ENCODE measurements at places on chromosomes 2 and 18.

DNA sequence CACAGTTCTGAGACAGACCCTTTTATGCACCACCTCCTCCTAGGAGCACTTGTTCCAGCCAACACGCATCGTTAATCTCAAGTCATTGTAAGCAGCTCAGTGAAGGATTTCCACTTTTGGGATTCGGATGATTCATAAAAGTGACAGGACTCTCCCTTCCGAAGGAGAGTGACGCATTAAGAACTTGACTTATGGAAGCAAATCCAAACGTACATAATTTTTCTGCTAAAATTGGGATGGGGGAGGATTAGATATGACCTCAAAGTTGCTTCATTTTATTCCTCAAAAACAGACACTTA is 165.7 kb downstream of the TWIST2 start:
- no peak for DNase-seq

GRCh38 chr2:216574046-216574445 is 59.2 kb upstream of the IGFBP2 start:
- no peak for DNase-seq

- DNase-seq = no peak
Measured at GRCh38 chr2:68849579-68850030, 21.6 kb downstream of the BMP10 start.

DNA sequence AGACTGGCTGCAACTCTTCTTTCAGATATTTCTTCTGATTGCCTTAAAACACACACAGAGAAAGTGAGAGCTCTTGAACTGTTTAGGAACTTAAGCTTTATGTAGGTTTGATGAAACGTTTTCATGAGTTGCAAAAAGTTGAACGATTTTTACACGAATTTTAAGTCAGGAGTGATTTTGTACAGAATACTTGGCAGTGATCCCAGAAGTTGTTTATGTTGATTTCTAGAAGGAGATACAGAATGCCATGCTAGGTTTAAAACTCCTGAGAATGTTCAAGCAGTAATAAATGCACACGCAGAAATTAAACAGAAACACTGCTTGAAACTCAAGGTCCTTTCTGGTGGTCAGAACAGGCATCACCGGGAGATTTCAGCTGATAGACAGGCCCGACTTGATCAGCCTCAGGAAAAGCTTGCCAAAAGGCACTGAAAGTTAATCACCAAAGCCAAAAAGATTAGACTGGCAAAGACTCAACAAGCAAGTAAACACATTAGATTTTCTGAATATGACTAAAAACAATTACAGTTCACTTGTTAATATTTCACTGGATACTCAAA is 123.1 kb downstream of the SOCS6 start:
- DNase-seq = no peak

DNA sequence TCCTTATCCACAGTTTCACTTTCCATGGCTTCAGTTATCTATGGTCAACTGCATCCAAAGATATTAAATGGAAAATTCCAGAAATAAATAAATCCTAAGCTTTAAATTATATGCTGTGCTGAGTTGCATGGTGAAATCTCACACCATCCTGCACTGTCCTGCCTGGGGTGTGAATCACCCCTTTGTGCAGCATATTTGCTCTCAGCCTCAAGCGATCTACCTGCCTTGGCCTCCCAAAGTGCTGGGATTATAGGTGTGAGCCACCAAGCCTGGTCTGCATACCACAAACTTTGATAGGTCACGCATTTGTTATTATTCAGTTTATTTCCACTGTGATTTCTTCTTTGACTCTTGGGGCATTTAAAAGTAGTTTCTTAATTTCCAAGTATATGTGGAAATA is 117.2 kb downstream of the SPIRE1 start:
- DNase-seq = no peak

GRCh38 chr18:42828881-42829280 is 286.6 kb downstream of the RIT2 start:
- DNase-seq = no peak

DNA sequence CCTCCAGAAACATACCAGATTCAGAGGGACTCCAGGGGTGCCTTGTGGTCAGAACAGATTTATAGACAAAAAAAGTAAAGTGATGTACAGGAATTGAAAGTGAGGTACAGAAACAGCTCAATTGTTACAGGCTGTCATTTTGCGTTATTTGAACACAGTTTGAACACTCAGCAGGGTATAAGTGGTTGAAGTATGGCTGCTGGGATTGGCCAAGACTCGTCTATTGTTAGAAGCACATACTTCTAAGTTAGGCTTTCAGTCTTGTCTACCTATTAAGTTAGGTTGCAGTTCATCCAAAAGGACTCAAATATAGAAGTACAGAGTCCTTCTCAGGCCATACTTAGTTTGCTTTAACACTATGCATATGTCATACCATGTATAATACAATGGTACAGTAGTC is 21.0 kb upstream of the GRB14 start:
- DNase-seq = no peak

- DNase-seq = no peak
Measured at GRCh38 chr2:70709275-70710037, 58.5 kb downstream of the ADD2 start.

DNA sequence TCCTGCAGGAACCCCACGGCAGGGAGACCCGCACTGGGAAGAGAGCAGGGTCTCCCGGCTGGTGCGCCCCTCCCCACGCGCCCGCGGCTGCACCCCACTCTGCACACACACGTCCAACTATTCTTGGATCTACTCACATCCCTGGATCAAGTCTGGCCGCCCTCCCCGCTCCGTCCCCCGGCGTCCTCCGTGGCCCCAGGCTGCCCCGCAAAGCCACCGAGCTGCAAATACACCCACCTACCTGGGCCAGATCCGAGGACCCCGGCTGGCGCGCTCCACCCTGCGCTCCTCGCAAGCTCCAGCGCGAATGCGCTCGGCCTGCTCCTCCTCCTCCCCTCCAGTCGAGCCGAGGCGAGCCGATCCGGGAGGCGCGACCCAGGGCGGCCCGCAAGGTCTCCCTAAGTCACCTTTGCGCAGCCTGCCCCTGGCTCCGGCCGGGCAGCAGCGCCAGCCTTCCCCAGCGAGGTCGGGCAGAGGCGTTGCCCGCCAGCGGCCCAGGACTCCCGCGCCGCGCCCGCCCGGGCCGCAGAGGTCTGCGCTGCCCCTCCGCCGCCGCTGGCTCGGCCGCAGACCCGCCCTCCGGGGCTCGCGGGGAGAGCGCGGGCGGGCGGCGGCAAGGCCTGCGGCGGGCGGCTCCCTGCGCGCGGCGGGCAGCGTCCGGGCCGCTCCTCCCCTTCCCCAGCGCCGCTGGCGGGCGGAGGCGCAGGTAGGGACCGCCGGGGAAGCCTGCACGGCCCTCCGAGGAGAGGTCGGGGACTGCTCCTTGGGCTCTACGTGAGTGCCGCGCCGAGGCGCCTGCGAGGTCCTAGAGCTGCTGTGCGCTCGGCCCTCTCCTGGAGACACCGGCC is 126.0 kb downstream of the OSBPL1A start:
- peak; percentile 37 for DNase-seq

DNA sequence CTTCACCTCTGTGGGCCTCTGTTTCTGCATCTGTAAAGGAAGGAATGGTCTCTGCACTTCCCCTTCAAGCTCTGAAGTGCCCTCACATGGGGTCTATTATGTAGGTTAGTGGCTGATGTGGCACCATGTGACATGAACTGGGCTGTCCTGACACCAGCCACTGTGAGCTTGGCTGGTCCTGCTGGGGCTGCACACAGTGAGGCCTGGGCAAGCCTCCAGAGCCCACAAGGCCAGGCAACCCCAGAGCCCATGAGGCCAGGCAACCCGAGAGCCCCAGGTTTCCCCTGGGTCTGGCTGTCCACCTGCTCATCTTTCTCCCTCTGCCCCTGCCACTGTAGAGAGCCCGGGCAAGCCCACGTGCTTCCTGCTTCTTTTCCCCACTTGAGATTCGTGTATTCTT is 150.1 kb upstream of the SMAD2 start:
- DNase-seq = no peak

DNA sequence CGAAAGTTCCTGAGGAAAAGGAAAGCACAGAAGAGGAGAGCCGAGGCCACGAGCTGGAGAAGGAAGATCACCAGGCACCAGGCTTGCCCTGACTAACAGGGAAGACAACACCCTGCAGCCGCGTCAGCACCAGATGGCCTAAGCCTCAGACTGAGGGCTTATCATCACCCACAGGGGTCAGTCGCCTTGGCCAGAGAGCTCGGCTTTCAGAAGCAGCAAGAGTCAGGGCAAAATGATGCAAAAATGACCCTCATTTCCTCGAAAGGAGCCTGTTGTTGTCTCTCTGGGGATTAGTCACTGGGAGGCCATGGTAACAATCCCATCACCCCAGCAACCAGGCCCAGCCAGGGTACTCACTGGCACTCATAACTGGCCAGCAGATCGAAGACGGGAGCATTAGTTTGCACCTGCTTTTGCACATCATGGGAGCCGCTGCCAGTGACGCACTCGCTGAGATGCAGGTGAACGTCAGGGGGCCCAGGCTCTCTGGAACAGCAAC is 42.7 kb upstream of the ZFP36L2 start:
- no peak for DNase-seq

DNA sequence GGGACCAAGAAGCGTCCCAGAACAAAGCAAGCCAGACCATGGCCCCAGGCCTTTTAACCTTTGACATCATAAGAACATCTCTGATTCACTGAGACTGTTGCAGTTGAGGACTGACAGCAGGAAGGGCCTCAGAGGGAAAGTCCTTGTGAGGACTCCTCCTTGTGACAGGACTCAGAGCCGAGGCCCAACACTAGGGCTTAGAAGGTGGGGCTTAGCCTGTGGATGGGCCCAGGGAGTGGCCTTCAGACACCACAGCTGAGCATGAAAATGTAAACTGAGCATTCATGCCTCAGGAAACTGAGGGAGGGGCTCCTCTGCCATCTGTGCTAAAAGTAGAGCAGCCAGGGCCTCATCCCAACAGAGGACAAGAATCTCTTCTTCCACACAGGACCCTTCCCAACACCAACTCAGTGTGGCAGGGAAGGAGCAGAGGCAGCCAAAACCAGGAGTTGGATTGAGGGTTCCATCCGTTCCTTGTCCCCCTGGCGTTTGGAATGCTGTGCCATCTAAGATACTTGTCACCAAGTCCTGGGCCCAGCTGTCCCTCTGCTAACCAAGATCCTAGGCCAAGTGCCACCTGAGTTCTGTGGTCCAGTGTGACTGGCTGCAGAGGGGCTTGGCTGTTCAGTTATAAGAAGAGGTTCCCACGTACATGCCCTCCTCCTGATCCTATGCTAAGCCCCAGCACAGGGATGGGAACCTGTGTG is 37.5 kb upstream of the CAB39 start:
- DNase-seq = no peak

DNA sequence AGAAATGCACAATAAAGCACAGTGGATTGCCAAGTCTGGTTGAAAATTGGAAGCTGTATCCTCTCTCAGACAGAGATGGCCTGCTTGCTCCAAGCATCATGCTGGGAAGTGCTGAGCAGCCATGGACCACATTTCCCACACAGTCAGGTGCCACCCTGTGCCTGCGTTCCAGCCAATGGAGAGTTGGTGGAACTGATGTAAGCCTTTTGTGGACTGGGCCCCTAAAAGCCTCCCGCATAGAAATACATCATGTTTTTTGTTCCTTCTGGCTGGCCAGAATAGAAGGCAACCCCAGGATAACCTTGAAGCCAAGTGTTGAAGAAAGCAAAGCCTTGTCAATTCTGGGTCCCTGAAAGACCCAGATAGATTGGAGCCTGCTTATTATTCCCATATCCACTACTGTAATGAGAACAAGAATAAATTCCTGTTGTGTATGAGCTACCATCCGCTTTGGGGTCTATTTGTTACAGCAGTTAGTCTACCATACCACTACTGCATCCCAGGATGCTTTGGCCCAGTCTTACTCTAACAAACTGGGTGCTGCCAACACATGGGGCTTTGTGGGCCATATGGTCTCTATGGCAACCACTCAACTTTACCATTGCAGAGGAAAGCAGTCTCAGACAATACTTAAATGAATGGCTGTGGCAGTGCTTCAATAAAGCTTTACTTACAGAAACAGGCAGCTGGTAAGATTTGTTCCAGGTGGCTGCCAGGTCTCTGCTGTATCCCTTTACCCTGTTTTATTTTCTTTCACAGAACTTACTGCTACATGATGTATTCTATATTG is 65.4 kb downstream of the POLE4 start:
- DNase-seq = no peak

- DNase-seq = no peak
Measured at GRCh38 chr2:163681745-163682144, 54.1 kb downstream of the FIGN start.
